Activated T-cell treated with anti-CD3 and anti-CD28 coated beads, Interleukin-2, amount 50 U/mL, for 1 hour (primary cell): ENCODE measurements at places on chromosomes 11 and 22.

- DNase-seq: no peak
These were observed 15.0 kb upstream of the TMEM135 start for GRCh38 chr11:87022738-87023137.

DNA sequence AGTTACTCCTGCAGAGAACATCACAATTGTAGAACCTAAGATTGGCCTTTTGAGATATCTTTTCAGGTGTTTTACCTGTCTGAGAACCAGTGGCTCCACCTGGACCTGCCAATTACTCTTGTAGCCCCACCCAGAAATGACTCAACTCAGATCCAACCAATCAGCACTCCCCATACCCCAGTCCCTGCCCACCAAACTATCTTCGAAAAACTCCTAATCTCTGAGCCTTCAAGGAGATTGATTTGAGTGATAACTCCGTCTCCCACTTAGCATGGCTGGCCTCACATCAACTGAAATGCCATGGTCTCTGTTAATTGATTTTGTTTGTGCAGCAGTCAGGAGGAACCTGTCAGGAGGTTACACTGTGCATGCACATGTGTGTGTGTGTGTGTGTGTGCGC lies 103.6 kb downstream of the MTNR1B start:
- DNase-seq: no peak

GRCh38 chr11:251550-251949 lies 14.8 kb downstream of the PSMD13 start:
- no peak for DNase-seq

GRCh38 chr11:113385749-113386148 lies 1.8 kb upstream of the ANKK1 start:
- DNase-seq: no peak

DNA sequence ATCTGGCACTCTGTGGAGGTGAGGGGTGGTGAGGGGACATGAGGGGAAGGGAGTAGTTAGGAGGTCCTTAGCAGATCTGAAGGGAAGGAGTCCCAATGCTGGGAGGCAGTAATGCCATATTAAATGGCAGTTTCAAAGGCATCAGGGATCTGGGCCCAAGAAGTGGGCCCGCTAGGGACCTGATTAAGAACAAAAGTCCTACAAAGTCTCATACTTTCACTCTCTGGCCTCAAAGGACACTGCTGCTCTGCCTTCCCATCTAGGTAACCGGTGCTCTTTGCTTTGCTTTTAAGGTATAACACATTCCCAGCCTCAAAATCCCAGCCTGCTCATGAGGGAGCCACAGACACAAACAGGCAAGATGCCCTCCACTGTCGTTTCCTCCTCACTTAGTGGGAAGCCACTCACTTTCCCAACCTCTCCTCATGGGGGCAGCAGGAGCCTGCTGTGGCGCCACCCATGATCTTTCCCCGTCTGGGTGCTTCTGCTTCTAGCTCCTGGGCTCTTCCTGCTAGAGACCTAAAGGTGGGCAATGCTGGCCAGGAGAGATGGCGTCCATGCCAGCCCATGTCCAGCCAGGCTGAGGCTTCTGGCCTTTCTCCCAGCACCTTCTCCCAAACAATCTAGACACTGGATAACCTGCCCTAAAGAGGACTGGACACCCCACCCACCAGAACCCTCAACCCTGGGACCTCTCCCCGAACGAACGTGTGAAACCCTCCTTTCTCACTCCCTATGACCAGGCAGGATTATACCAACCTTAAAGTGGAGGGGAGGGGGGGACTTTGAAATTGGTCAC lies 68.3 kb downstream of the PLEKHA7 start:
- no peak for DNase-seq

DNA sequence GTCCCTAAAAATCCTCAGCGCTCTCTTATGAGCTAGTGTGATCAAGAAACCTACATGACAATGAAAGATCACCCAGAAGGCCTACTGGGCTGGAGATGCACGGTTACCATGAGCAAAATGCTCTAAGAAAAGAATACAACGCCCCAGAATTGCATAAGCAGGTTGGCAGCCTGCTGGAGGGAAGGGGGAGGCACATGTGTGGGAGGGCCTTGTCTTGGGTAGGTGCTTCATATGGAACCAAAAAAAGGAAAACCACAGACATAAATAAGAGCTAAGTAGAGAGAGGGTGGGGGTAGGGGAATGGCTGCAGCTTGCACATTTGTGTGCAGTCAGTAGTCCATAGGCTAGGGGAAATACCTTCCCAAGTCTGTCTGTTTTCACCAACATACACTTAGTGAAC lies 2.8 kb downstream of the SIAE start:
- peak; percentile 46 for DNase-seq
